ENCODE measurements at places on chromosomes 2 and 18. TPM values are rescaled to one million over a fixed set of nuclear protein-coding genes. Genes with fewer than 3 reads are reported as not detected.

DNA sequence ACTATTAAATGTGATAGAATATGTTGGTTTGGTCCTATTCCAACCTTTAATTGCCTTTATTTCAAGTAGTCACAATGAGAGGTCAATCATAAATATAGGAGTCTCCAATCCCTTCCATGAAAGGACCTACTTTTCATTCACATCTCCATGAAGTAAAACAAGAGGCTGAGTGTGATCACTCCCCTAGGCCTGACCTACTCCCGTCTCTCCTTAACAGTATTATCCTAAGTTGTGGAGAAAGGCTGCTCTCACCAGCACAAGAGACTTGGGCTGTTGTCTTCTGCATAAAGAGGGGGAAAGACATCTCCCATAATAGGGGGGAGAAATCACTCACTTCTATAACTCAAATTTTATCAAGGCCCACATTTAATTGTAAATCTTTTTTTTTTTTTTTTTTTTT, 105.4 kb downstream of the SOS1 start:
- DNase-seq = no peak

DNA sequence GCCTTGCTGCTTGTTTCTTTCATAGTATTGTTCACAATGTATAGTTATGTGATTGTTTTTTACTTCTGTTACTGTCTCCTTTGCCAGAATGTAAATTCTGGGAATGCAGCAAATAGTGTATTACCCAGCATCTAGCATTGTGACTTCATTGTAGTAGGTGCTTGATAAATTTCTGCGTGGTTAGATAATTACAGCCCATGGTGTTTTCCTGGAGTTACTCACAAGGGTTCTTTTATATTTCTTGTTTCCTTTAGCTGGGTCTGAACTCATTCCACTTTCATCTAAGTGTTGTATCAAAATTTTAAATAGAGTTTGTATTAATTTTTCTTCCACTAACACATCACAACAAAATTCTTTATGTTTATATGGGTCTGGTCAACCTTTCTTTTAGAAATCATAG, 132.6 kb downstream of the MAP4K4 start:
- DNase-seq = no peak

DNA sequence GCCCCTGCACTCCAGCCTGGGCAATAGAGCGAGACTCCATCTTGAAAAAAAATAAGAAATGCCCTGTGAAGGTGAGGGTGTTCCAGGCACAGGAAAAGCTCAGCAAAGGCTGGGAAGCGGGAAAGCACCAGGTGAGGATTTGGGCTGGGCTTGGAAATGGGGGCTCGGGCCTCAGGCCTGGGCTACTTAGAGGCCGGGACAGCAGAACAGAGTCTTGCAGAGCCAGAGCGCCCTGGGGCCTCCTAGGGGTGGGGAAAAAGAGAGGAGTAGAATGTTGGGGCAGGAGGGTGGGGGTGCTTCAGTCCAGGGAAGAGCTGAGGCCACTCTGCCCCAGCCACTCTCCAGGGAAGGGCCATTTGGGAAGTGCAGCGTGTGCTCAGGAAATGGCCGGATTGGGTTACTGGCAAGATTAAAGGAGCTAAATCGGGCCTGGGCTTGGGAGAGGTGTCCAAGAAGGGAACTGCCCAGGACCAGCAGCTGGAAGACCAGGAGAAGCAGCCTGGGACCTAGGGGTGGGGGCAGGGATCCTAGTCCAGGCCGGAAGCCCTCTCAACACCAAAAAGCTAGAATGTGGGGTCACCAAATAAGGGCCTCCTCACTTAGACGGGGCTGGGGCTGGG, 13.8 kb upstream of the DES start:
- no peak for DNase-seq

DNA sequence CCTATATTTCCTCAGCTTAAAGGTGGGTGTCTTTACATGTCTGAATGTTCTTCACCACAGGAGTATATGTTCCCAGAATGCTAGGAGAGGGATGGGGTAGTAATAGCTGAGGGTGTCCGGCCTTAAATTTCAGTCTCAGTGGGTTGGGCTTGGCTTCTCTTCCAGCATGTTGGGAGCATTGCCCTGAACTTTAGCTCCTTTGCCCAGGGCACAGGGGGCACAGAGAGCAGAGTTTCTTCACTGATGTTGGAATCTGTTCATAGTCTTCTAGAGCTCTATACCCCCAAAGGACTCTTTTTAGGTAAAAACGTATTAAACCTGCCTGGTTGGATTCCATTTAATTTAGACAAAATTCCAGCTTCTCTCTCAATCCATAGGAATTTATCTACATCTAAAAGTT, 154.4 kb upstream of the GCFC2 start:
- no peak for DNase-seq

GRCh38 chr18:66344227-66344626, 259.7 kb downstream of the CDH19 start:
- no peak for DNase-seq

- no peak for DNase-seq
These were observed 378.6 kb downstream of the EIPR1 start for GRCh38 chr2:2998971-2999370.

Gene SH3BP4
- 0.06 TPM for total RNA-seq

Gene ACVR1C
- not detected for total RNA-seq

Gene PARD3B
- not detected for total RNA-seq

- DNase-seq = no peak
These were observed 5.1 kb downstream of the SLC35F6 start for GRCh38 chr2:26769089-26769761.

GRCh38 chr2:206045251-206045650, 40.7 kb downstream of the INO80D start:
- no peak for DNase-seq

Gene ZBTB7C
- not detected for total RNA-seq

- DNase-seq = no peak
These were observed 16.0 kb downstream of the TMEM177 start for GRCh38 chr2:119694845-119695521.

Gene SLC8A1
- 3.6 TPM for total RNA-seq

GRCh38 chr2:187435756-187436155, 12.3 kb downstream of the CALCRL start:
- DNase-seq = no peak

GRCh38 chr18:5584746-5585417, 41.1 kb upstream of the EPB41L3 start:
- DNase-seq = no peak

Gene SP140
- total RNA-seq = 6.4 TPM

- DNase-seq = no peak
These were observed 4.9 kb downstream of the FKBP1B start for GRCh38 chr2:24054366-24055010.

DNA sequence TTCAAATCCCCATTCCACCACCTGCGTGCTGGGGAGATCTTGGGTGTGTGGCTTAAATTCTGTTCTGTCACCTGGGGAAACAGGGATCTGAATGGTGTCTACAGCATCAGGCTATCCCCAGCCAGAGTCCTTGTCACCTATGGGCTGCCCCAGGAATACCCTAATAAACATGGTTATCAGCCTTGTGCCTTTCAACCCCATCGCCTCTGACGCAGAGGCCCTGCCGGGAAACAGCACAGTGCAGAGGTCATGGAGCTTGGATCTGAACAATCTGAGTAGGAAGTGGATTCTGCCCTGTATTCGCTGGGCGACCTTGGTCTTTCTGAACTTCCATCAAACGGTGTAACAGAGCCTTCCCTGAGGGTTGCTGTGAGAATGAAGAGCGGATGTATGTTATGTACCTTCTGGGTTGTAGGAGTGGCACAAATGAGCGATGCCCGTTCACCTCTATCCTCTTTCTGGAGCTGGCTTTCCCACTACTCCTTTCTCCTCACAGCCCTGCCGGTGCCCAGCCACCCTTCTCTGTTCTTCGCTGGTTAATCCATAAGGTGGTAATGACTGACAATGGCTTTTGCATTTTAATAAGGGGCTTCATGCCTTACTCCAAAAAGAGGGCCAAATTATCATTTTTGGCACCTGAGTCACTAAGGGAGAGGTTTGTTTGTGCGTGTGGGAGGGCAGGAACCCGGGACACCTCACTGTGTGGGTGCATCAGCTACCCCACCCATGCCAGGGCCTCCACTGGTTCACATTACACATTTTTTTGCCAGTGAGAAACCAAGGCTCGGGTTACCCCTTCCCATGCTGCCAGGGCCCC, 256.5 kb downstream of the MYCN start:
- no peak for DNase-seq

Gene SERPINB3
- total RNA-seq = not detected

DNA sequence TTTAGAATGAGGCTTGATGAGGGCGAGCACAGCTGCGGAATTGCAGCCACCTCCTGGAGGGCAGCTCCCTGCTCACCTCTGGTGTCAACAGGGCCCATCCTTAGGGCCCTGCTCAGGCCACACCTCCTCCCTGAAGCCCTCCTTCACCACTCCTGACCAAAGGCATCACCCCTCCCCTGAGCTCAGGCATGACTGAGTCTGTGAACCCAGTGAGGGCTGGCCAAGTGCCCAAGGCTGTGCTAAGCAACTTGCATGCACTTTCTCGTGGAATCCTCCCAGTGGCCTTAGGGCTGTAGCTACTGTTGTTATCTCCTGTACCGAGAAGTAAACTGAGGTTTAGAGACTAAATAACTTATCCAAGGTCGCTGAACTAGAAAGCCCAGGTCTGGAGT, 101.7 kb downstream of the KLHL29 start:
- DNase-seq = no peak

Gene C2orf69
- total RNA-seq = 18.9 TPM

GRCh38 chr2:67201521-67201920, 195.6 kb upstream of the ETAA1 start:
- DNase-seq = no peak

- DNase-seq = no peak
These were observed 3.8 kb upstream of the GPR55 start for GRCh38 chr2:230928701-230929380.

DNA sequence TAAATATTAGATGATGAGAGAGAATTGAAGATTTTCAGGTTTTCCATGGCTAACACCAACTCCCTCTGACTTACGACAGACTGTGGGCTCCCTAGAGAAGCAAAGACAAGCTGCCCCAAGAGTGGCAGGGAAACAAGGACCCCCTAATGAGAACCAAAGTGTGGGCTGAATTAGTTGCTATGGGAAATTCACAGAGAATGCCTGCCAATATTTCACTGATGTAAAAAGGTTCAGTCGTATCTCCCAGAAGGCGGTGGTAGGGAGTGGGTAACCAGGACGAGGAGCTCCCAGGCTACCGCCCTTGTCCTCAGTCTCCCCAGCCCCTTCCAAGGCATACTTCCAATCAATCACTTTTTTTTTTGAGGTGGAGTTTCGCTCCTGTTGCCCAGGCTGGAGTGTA, 113.6 kb downstream of the LAMA1 start:
- DNase-seq = no peak

- DNase-seq = no peak
These were observed 126.9 kb upstream of the ITGA4 start for GRCh38 chr2:181330286-181330685.

GRCh38 chr2:70304498-70304897, 2.6 kb upstream of the FAM136A start:
- DNase-seq = no peak

Gene ZNF397
- 14.9 TPM for total RNA-seq

Measured in OCI-LY7 (cell line).